ENCODE measurements at places on chromosomes 13 and 19. TPM values are rescaled to one million over a fixed set of nuclear protein-coding genes. Genes with fewer than 3 reads are reported as not detected.

- ATAC-seq = no peak
Observed at GRCh38 chr13:86684402-86684801, 885.2 kb upstream of the SLITRK6 start.

CYP4F8 gene
- not detected for total RNA-seq

- no peak for ATAC-seq
Observed at GRCh38 chr19:12567951-12568350, 16.7 kb upstream of the ZNF564 start.

GRCh38 chr13:74389056-74389455 is 254.9 kb upstream of the KLF12 start:
- no peak for ATAC-seq

DNA sequence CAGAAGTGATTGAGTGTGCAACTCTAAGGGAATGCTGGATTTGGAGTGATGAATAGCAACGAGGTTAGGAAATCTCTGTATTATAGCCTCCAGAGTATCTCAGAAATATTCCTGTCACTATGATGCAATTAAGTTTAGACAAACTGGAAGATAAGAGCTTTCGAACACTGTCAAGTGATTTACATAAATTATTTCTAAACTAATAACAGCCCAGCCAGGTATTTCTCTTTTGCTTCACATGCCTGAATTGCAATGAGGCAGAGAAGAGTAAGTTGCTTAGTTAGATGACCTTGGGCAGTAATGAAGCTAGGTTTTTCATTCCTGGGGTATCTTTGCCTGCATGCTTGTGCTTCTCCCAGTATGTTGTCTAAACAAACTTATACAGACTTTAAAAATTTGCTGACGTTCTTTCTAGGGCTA is 134.5 kb downstream of the LMO7 start:
- peak; percentile 43 for ATAC-seq

GRCh38 chr13:97289514-97290298 is 67.6 kb downstream of the MBNL2 start:
- ATAC-seq = no peak

DNA sequence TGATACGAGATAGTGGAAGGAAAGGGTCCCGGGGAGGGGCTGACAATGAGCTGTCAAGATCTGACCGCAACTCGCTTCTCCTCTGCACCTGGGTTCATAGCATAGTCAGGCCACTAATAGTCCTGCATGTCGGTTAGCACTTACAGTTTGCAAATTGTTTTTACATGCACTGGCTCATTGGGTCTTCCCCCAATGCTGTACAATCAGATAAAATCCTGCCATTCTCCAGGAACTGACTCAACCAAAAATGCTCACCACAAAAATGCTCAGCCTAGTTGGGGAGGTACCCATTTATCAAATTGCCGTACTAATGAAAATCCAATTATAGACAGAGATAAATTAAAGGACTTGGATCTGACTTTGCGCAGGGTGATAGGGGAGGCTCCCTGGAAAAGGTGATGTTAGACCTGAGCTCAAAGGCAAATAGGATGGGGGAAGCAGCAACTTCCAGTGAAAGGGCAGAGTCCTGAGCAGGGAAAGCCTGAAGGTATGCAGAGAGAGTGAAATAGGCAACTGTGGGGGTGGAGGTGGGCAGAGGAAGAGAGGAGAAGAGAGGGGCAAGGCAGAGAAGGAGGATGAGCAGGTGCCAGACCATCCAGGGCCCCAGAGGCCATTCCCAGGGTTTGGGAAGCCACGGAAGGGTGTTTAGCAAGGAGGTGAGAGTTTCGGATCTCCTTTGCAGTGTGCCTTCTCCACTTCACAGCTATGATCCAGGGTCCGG is 326.1 kb upstream of the TSHZ3 start:
- no peak for ATAC-seq

CDK8 gene
- total RNA-seq = 24.3 TPM

GRIN2D gene
- 0.62 TPM for total RNA-seq

DNA sequence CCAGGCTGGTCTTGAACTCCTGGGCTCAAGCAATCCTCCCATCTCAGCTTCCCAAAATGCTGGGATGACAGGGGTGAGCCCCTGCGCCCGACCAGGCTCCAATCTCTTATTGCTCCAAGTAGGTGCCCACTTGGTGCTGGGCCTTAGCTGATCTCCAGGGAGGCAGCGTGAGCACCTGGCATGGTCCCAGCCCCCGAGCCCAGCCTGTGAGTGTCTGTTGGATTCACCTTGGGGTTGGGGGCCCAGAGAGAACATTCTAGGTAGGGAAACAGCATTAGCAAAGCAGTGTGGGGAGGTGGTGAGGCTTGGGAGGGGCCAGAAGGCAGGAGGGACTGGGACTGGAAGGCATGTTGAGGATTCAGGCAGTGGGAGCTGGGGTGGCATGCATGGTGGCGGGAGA is 45.5 kb downstream of the DNM2 start:
- ATAC-seq = no peak

DNA sequence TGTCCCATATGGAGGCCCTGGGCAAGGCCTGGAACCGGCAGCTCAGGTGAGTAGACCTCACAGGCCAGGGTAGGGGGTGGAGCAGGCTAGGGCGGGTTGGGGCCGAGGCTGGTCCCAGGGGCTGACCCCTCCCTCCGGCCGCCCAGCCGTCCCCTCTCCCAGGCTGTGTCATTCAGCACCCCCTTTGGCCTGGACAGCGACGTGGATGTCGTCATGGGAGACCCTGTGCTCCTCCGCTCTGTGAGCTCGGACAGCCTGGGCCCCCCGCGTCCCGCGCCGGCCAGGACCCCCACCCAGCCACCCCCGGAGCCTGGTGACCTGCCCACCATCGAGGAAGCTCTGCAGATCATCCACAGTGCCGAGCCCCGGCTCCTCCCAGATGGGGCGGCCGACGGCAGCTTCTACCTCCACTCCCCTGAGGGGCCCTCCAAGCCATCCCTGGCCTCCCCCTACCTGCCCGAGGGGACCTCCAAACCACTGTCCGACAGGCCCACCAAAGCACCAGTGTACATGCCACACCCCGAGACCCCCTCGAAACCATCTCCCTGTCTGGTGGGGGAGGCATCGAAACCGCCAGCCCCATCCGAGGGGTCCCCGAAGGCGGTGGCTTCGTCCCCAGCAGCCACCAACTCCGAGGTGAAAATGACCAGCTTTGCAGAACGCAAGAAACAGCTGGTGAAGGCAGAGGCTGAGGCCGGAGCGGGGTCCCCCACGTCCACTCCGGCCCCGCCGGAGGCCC is 16.0 kb downstream of the CAMSAP3 start:
- ATAC-seq = no peak

GRCh38 chr19:46993622-46994021 is 26.0 kb upstream of the NPAS1 start:
- no peak for ATAC-seq

PODNL1 gene
- total RNA-seq = 0.67 TPM

ZNF146 gene
- 64.1 TPM for total RNA-seq

ENOX1 gene
- 8.9 TPM for total RNA-seq

- ATAC-seq = no peak
Observed at GRCh38 chr13:110421061-110421460, 114.0 kb downstream of the COL4A2 start.

- no peak for ATAC-seq
Observed at GRCh38 chr13:26186995-26187394, 35.1 kb downstream of the RNF6 start.

Data from gastroesophageal sphincter (tissue), 4 donors.